GM23248 (cell line): ENCODE measurements at places on chromosomes 13 and 19.

- no peak for DNase-seq
Observed at GRCh38 chr19:19580418-19580817, 38.1 kb downstream of the PBX4 start.

DNA sequence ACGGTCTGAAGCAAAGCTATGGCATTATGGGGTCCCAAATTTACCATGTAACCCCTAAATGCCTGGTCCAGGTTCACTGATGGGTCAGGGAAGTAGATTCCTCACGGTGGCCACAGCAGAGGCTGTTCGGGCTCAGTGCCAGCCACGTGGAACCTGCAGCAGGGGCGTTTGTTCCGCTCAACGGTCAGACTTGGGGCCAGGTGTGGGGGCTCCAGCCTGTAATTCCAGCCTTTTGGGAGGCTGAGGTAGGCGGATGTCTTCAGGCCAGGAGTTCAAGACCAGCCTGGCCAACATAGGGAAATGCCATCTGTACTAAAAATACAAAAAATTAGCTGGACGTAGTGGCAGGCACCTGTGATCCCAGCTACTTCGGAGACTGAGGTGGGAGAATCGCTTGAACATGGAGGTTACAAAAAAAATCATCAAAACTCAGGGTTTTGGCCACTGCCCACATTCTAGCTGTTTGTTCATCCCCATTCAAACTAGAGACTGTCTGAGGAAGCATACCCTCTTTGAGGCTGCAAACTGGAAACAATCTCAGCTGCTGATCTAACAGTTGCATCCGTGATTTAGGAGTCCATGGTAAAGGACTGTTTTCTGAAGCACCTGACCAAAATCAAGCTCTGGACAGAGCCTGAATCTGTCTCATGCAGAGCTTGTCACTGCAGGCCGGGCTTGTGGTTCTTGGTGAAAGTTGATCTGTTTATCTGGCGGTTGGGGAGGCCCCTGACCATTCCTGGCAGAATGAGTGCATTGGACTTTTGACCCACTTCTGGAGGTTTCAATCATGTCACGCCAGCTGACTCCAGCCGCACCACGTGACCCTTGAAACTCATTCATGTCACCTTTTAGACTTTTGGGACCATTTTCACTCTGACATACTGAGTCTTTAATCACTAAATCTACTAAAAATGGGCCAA is 30.2 kb upstream of the ZNF331 start:
- no peak for DNase-seq

GRCh38 chr13:106989876-106990275 is 421.9 kb upstream of the ARGLU1 start:
- no peak for DNase-seq

- no peak for DNase-seq
Observed at GRCh38 chr13:26378116-26378515, 124.2 kb downstream of the CDK8 start.

DNA sequence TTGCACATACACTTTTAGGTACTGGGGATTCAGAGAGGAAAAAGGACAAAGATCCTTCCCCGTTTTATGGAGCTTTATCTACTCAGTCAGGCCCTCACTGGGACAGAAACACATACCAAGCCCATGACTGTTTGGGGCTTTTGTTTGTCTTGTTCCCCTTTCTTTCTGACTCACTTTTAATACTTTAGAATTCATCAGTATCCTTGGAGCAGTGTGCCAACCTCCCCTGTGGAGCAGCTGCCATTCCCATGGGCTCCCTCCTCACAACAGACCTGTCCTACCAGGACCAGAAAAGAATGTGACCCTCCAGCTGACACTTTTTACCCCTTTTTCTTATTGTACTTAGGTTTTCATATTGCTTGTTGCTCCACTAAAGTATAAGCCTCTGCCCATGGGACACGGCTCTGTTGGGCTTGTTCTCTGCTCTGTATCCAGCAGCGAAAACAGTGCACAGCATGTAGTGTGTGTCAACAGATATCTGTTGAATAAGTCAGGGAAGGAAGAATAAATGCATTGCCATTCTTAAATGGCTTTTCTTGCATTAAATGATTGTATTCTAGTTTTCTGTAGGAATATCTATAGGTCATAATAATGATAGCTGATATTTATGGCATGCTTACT is 431.1 kb downstream of the EFNB2 start:
- peak; percentile 90 for DNase-seq

GRCh38 chr13:31722673-31723072 is 16.7 kb upstream of the RXFP2 start:
- no peak for DNase-seq

- no peak for DNase-seq
Observed at GRCh38 chr19:14977128-14977527, 2.5 kb downstream of the SLC1A6 start.

DNA sequence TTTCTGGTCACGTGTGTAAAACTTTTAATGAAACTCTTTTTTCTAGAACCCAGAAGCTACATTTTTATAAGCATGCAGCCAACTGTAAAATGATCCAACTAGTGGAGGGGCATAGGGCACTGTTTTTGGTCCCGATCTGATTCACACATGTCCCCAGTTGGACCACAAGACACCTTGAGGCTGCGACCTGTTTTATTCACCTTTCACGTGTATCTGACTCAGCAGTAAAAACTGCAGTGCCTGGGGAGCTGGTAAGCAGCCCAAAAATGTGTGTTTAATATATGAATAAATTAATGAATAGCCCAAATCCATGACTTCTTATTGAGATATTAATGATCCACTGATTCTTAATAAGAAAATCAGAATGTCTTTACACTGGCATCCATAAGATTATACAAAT is 140.4 kb downstream of the COL4A1 start:
- no peak for DNase-seq

DNA sequence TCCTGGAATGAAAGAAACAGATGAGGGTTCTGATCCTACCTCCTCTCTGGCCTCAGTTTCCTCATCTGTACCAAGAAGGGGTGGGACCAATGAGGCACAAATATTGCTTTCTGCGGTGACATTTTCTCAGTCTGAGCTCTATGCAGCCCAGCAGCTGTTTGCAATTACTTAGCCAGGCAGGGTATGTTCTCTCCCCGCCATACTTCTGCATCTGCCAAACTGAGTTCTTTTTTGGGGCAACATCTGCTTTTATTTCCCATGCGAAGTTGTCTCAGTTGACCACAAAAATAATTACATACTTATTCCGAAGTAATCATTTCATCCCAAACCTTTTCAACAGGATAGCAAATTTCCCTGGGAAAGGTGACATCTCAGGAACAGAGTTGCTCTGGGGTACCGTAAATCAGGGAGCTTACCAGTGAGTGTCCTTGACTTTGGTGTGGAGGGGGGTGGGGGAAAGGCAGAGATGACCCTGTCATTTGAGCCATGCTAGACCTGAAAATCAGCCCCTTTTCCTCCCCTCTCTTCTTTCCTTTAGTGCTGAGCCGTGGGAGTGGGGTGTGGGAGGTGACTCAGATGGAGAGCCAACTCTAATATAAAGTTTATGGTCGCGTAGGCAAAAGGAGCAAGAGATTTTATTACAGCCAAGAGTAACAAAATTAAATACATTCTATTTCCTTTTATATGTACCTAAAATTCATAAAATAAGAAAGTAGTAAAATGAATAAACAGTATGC is 165.7 kb upstream of the KL start:
- peak; percentile 13 for DNase-seq

DNA sequence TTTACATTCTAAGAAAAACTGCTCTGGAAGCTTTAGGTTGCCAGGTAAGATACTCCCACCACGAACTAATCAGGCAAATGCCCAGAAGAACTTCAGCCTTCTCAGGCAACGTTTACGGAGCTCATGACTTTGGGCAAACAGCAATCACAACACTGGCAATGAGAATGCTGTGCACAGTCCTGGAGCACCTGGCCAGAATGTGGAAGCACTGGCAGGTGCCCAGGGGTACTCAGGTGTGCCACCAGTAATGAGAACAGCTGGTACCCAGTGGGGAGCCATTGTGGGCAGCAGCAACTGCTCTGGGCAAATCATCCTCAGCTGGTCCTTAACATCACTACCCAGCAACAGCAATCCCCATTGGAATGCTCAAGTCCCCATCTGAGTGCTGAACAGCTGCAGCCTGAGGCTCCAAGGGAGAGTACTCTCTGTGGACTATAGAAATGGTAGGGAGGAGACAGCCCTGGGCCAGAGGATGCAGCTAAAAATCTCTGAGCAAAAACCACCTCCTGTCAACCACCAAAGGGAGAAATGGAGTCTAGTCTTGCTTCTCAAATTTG is 210.0 kb downstream of the FOXO1 start:
- no peak for DNase-seq

DNA sequence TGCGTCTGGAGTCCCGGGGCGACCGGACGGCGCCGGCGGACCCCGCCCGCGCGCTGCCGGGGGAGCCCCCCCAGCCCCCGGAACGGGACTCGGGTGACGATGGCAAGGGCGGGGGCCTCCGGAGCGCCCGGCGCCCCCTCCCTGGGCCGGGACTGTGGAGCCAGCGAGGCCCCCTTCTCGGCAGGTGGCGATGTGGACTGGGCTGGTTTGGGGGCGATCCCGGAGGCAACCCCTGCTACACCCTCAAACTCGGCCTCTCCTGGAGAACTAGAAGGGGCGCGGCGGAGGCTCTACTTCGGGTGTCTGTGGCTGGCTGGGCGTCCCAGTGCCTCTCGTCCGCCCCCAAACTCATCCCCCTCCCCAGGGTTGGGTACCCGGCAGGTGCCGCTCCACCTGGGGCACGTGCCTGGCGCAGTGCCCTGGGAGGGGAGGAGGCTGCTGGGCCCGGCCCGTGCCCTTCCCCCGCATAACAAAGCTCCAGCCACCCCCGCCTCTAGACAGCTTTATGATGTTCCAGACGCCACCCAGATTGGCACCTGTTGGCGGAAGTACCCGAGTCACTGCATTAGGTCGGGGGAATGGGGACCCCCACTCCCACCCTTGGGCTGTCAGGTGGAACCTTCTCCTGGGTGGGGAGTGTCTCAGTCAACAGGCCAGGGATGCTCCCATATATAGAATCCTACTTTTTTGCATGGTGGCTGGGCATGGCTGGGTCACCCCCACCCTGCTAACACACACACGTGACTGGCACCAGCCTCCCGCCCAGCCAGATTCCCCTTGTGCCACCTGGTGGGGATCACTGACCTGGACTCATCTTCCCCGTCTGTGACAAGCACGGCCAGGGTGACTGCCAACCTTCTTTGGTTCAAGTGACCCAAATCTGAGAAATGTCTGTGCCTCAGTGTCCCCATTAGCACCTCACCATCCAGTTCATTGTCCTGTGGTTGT is 722 bp downstream of the PKN1 start:
- DNase-seq = peak; percentile 43

GRCh38 chr19:55493052-55493644 is 4.9 kb downstream of the SSC5D start:
- DNase-seq = peak; percentile 74

DNA sequence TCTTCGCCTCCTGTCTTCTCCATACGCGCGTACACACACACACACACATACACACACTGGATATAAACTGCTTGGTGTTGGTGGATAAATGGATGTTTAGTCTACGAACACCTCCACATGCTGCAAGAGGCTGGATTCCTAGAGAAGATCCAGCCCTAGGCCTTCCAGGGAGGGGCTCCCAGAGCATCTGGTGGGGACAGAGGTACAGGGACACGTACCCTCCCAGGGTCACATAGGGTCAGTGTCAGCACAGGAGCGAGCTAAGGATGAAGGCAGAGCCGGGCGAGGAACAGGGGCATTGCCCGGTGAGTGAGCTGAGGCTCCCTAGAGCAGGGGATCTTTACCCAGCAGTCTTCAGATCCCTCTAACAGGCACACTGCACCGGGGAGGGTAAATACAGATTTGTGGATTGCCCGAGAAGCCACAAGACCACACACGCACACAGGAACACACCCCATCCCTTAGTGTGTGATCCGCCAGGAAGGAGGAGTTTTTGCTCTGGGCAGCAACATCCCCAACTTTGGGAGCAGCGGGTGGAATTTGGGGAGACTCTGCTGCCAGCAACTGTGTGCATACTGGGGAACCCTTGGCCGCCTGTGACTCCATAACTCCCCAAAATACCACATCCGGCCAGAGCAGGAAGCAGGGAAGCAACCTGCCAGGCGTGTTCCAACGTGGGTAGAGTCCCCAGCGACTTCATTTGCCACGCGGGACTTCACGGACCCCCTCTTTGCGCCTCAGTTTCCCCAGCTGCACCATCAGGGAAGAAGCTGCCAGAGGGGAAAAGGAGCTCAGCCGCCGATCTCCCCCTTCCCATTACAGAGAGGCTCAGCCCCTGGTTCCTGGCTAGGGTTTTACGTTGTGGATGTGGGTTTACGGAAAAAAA is 5.8 kb upstream of the TLE2 start:
- peak; percentile 59 for DNase-seq

DNA sequence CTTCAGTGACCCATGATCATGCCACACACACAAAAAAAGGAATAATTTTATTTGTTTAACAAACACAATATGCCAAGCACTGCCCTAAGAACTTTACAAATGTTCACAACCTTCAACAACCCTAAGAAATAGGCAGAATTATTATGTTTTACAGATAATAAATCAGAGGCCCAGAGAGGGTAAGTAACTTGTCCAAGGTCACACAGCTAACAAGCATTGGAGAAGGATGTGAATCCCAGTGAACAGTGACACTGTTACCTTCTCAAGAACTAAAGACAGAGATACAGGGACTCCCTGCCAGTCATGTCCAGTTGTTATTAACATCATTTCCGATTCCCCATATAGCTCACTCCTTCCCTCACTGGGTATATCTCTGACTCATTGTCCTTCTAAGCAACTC is 13.6 kb downstream of the CEACAM20 start:
- DNase-seq = no peak

- DNase-seq = no peak
Observed at GRCh38 chr19:29076963-29077362, 136.0 kb downstream of the UQCRFS1 start.

DNA sequence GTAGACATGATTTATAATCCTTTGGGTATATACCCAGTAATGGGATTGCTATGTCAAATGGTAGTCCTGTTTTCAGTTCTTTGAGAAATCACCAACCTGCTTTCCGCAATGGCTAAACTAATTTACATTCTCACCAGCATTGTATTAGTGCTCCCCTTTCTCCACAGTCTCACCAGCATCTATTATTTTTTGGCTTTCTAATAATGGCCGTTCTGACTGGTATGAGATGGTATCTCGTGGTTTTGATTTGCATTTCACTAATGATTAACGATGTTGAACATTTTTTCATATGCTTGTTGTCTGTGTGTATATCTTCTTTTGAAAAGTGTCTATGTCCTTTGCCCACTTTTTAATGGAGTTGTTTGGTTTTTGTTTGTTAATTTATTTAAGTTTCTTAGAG is 165.1 kb downstream of the PDS5B start:
- no peak for DNase-seq
